Iris pigment epithelial cell (primary cell): ENCODE measurements at places on chromosomes 6 and 20.

DNA sequence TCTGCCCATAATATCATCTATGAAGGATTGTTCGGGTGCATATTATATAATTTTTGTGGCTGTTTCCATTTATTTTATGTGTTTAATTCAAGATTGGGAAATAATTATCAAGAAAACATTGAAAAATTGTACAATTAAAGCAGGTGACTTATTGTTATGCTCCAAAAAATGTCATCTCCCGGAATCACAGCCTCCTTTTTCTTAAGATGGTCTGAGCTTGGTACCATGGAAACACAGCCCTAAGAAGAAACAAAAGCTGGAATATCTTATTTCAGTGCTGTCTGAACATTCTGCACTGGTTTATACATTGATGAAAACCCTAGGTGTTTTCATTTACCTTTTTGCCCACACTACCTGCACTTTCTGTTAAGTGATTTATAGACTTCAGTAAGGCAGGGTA is 367.2 kb downstream of the ARHGAP18 start:
- peak; percentile 12 for DNase-seq

GRCh38 chr20:61126369-61127195 is 125.5 kb upstream of the CDH4 start:
- no peak for DNase-seq

DNA sequence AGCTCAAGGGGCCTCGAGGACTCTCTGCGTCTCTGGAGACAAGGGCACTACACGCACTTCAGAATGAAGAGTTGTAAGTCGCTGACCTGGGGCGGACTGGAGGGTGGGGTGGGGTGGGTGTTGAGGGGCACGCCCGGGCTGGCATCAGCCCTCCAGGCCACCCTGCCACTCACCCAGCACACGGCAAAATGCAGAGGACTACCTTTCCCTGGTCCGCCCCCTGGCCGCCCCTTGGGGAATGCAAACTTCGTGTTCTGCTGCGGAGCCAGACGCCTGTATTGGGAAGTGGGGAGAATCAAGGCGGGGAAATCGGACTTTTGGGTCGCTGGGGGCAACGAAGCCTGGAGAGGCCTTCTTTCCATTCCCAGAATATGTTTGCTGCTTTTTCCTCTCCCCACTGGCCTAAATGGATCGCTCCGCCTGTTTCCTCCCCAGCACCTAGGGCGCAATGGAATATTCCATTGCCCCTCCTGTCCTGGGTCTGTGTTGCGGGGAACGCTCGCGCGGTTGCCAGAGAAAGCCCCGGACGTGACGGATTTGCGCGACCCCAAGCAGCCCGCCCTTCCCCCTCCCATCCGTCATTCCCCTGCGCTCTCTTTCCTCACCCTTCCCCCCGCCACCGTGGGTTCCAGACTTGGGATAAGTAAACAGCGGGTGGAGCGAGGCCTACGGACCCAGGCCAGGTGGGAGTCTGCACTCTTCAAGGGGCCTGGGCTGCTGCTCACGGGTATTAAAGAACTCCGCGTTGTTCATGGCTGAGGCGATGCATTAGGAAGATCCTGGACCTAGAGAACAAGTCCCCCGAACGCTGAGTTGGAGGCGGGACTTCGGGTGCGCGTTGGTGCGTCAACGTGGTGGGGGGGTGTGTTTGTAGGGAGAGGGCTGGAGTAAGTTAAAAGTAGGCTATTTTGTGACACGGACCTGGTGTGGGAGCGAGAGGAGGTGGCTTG is at the start of gene PPT2:
PPT2 (plus strand) TSS at position 578 of the 950 bp plus-strand sequence. CDS start 454 bp downstream, outside the sequence.
- peak; percentile 97 for DNase-seq

- DNase-seq, result peak; percentile 83
Measured at GRCh38 chr6:27630727-27631608, 158.1 kb upstream of the ZNF184 start.

DNA sequence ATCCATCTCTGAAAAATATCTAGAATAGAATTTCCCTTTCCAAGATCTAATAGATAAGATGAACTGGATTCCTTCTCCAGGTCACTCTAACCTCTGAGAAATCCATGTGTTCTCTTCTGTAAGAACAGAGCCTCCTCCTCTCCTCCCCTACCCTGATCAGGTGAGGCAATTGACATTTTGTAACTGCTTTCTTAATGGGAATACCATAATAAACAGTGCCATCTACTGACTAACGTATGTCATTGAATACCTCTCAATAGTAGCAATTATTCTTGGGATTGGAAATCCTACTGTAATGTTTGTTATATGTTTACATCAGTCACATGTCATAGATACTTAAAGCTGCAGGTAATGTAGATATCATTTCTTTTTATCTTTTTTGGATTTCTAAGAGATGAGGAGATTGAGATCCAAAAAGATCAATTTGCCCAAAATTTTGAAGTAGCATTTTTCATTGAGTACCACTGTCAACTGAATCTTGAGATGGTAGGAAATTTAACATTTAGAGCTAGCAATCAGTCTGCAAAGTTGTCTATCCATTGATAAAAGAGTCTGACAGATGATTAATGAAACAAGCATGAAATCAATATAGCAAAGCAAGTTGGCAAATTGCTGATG is 365.8 kb upstream of the HSF2 start:
- DNase-seq, result peak; percentile 73

GRCh38 chr6:41732591-41733359 is 2.6 kb downstream of the TFEB start:
- DNase-seq, result peak; percentile 48

DNA sequence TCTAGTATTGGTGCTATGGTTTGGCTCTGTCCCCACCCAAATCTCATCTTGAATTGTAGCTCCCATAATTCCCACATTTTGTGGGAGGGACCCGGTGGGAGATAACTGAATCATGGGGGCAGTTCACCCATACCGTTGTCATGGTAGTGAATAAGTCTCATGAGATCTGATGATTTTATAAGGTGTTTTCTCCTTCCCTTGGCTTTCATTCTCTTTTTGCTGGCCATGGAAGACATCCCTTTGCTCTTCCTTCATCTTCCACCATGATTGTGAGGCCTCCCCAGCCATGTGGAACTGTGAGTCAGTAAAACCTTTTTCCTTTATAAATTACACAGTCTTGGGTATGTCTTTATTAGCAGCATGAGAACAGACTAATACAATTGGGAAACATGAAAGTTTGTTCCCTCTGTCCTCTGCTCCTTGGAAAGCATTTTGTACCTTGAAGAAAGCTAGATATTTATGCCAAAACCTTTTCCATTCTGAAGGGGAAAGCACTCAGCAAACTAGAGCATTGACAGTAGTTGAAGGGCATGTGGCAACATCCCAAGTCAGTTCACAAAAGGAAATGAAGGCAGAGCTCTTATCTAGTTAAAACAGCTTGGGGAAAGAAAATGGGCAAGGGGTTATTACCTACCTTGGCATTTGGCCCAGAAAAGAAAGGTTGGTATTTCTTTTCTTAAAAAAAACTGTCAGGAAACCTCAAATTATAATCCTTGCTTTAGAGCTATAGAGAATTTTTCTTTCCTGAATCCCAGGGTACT is 10.7 kb upstream of the TNFAIP3 start:
- no peak for DNase-seq

GRCh38 chr6:119343167-119343566 is 6.4 kb downstream of the MAN1A1 start:
- DNase-seq, result no peak

DNA sequence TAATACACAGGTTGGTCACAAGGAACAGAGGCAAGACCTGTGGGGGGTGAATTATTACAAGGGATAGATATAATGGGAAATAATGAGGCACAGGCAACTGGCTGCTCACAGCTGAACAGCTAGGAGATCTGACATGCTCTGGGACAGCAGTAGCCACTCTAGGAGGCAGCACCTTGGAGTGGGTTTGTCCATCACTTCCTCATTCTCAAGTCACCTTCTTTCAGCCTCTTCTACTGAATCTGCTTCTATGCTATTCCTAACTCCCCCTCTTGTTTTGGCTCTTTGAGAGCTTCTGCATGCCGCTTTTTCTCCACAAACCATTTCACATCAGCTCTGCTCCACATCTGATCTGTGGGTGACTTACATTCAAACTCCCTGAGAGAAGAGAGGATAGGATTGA is 345.5 kb upstream of the MAP3K7 start:
- DNase-seq, result no peak

DNA sequence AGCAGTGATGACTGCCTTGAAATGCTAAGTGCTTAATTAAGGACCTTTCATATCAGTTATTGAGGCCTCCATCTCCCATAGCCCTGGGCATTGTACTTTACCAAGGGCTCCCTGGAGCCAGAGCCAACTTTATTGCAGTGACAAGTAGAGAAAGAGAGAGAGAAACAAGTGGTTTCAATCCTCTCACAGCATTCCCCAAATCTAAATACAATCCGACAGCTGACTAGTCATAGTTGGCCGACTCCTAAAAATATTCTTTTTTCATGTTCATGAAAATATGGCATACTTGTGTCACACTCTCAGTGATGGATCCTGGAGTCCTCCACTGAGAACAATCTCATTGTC is 127.0 kb upstream of the TFAP2D start:
- no peak for DNase-seq

DNA sequence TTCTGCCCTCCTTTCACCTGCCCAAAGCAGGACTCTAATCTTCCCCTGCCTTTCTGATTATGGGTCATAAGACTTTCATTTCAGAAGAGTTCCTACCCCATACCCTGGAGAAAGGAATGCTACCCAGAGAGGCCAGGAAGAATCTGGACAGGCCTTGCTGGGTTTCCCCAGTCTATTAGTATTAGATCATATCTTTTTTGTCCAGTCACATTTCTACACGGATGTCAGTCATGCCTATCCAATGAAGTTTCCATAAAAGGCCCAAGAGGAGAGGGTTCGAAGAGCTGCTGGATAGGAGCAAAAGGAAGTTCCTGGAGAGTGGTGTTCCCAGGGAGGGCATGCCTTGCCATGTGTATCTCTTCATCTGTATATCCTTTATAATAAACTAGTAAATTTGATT is 3.2 kb downstream of the POLH start:
- DNase-seq, result peak; percentile 62
